Kidney capillary endothelial cell (primary cell): ENCODE measurements at places on chromosomes 1 and 21.

- DNase-seq = no peak
Measured at GRCh38 chr1:235434001-235434400, 66.8 kb downstream of the TBCE start.

GRCh38 chr1:6667139-6667538, 34.5 kb downstream of the DNAJC11 start:
- no peak for DNase-seq

- no peak for DNase-seq
Measured at GRCh38 chr1:43473463-43473862, 19.7 kb upstream of the HYI start.

GRCh38 chr1:81377406-81377805, 423.3 kb upstream of the ADGRL2 start:
- DNase-seq = no peak

DNA sequence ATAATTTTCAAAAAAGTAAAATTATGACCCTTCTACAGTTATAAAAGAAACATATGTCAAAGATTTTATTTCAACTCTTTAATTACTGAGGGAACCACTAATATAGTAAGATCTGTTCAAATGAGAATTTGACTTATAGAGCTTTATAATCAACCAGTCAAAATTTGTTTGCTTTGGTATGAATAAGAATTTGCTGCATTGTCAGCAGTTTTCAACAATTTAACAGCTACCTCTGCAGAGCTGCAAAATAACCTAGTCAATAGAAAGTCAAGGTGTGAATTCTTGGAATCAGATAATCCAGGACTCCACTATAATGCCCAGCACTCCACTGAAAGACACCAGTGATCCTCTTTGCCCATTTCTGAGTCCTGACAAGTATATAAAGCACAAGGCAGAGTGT, 78.2 kb downstream of the ODF2L start:
- no peak for DNase-seq

- DNase-seq = no peak
Measured at GRCh38 chr1:89870998-89871397, 50.2 kb downstream of the LRRC8D start.

DNA sequence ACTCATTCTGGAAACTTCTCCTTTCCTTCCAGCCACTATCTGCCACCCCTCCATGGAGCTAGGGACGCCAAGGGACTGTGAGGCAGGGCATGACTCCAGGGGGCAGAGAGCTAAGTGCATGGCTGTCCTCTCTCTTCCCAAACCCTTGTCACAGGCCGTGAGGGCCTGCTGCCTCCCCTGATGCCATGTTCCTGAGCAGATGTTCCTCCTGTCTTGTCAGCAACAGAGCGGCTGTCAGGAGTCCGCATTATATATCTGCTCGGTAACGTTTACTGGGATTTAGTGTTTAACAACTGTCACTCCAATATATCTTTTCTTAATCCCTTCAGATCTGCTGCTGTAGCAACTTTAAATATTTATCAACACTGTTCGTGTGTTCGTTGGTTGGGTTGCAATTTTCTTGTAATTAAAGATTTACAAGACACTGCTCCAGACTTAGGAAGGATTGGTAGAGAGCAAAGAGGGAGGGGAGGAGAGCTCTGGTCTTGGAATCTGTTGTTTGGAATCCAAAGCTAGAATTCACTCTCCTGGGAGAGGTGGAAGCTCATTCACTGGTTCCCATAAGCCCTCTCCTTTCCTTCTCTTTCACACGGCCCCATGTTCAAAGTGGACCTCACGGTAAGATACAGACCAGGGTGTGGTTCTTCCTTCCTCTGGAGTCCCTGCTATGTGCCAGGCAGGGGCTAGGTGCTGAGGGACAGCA, 76.2 kb downstream of the MDM4 start:
- DNase-seq = no peak

DNA sequence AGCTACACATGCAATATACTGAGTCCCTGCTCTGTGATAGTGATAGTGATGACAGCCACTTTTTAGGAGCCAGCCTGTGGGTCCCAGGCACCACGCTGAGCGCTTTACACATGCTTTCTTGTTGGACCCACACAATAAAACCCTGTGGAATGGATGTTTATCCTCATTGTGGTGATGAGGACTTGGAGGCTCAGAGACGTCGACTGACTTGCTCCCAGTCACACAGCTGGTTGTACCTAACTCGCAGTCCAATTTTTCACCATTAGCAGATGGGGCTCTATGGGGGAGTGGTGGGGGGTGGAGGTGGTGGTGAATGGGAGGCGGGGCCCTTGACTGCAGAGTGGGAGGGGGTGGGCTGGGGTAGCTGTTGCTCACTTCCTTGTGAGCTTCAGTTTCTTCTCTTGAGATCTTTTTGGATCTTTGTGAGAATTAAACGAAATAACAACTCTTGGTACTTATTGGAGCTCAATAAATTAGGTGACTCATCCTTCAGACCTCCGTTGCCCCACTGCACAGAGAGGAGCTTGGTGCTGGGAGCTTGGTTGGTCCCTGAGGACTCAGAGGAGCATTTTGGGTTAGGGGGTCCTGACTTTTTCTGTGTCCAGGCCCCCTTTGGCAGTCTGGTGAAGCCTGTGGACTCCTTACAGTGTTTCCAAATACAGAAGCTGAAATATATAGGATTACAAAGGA, 61.8 kb upstream of the CD1D start:
- no peak for DNase-seq
